ENCODE measurements at places on chromosomes 6 and 20.

DNA sequence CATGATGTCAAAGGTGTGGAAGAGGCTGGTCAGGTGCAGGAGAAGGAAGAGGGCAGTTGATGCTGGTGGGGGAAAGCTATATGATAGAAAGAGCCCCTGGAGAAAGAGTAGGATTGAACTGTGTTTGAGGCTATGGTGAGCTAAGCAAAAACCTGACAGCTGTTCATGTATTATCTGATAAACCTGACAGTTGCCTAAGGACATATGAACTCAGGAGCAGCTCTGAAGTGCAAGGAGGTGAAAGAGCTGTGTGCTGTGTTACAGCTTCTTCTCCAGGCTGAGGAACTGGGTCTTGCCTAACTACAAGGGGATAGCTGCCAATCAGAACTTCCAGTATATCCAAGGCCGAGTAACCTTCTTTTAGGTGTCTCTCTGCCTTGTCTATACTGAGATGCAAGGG lies 81.8 kb downstream of the LCA5 start:
- DNase-seq, result no peak

GRCh38 chr20:57509665-57510237 lies 15.2 kb downstream of the CTCFL start:
- DNase-seq, result no peak

DNA sequence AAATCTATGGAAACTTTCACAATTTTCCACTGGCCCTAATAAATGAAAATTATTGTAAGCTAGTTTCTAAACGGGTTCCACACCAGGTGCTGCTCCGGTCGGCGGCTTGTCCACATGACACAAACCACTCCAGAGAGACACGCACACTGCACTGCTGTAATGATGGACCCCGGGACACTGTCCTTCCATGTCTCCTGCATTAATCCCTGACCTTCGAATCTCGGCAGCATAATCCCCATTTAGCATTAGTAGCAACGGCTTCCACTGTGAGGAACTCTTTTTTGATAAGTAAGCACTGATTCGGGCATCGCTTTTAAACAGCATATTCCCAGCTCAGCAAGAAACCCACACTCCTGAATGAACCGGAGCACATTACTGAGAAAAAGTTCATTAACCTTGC lies 43.5 kb downstream of the INSM1 start:
- DNase-seq, result no peak

GRCh38 chr20:25376236-25376635 lies 14.4 kb downstream of the ABHD12 start:
- DNase-seq, result no peak

DNA sequence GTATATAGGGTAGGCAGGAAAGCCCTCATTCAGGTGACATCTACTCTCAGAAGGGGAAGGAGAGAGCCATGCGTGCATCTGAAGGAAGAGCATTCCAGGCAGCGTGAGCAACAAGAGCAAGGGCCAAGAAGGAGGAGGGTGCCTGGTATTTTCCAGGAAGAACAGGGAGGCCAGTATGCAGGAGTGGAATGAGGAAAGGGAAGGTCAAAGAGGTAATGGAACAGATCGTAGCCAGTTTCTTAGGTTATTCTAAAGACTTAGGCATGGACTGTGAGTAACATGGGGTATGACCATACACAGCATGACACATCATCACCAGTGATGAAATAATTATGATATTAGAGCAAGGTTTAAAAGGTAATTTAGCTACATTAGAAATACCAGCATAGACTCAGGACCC lies 24.1 kb downstream of the ALDH8A1 start:
- no peak for DNase-seq

DNA sequence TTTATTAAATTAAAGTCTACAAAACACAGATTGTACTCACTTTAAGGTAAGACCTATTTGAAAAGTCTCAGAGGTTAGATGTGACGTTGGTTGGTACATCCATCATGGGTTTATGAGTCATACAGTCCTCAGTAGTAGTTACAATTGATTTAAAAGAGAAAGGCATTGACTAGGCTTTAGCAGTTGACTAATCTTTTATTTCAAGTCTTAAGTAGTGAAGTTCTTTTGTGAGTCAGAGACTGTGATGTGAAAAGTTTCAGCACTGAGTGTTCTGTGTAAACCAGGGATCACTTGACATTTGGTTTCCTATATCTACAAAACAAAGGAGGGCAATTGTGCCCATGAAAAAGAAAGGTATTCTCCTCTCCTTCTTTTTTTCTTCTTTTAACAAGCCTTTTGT lies 221.3 kb downstream of the GRIK2 start:
- no peak for DNase-seq

- no peak for DNase-seq
These were observed 41.3 kb upstream of the IL20RA start for GRCh38 chr6:137086031-137086430.

DNA sequence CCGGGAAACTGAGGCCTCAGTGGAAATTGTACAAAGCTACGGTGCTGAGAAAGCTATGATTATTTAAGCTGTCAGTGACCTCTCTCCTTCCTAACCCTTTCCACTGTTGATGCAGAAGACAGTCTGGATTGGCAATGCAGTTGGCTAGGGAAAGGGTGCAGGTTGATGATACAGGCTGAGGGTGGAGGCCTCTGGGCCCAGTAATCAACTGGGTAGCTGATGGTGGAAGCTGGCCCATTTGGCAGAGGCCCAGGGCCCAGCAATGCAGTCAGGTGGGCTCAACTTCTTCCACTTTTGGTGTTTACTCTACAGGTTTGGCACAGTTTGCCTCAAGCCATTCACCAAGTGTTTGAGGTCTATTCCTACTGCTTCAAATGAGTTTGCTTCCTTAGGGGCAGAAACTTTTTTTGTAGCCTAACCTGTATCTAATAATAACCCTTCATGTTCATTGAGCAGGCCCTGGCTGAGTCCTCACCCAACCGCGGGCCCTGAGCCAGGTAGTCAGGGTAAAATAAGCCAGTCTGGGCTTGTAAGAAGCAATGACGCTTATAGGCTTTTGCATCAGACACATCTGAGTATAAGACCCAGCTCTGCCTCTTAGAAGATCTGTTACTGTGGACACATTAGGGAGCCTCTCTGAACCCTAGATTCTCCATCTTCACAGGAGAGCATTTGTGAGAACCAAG lies 12.1 kb downstream of the BCL2L1 start:
- no peak for DNase-seq

GRCh38 chr6:155001934-155002333 lies 6.8 kb downstream of the TIAM2 start:
- DNase-seq, result no peak

GRCh38 chr20:58440021-58440767 lies 51.2 kb downstream of the VAPB start:
- DNase-seq, result no peak

GRCh38 chr6:45644720-45645119 lies 267.0 kb upstream of the SUPT3H start:
- DNase-seq, result no peak

DNA sequence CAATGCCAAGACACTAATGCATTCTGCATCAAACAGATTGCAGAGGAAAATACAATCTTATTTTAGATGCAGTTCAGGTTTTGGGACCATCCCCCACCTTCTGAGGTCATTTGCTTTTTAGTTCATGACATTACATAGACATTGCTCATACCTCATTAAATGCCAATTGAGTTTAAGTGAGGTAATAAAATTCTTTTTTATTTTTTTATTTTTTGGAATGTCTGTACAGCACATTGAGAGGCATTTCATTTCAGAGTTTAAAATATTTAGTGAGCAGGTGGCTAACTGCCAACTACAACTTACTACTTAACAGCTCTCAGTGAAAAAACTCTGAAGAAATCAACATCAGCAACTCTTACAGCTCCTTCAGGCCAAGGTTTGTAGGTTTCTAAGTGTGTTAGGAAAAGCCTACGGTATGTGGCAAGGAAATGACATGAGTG lies 482.2 kb upstream of the RNF217 start:
- DNase-seq, result no peak

DNA sequence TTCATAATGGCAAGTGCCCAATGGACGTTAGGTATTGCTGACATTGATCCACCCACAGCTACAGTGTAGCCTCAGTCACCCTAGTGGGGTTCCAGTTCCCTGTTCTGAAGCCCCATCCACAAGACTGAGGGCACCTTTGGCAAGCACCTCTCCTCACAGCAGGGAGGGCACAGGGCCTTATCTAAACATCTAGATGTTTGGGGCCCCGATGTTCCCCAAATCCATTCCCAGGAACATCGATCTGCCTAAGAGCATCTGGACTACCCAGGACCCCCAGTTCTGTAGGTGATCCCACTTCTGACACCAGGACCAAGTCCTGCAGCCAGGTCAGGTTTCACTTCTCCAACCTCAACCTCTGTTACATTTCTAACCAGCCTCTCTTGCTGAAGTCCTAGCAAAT lies 10.6 kb downstream of the APCDD1L start:
- DNase-seq, result no peak

GRCh38 chr6:21881969-21882465 lies 288.5 kb downstream of the SOX4 start:
- no peak for DNase-seq

DNA sequence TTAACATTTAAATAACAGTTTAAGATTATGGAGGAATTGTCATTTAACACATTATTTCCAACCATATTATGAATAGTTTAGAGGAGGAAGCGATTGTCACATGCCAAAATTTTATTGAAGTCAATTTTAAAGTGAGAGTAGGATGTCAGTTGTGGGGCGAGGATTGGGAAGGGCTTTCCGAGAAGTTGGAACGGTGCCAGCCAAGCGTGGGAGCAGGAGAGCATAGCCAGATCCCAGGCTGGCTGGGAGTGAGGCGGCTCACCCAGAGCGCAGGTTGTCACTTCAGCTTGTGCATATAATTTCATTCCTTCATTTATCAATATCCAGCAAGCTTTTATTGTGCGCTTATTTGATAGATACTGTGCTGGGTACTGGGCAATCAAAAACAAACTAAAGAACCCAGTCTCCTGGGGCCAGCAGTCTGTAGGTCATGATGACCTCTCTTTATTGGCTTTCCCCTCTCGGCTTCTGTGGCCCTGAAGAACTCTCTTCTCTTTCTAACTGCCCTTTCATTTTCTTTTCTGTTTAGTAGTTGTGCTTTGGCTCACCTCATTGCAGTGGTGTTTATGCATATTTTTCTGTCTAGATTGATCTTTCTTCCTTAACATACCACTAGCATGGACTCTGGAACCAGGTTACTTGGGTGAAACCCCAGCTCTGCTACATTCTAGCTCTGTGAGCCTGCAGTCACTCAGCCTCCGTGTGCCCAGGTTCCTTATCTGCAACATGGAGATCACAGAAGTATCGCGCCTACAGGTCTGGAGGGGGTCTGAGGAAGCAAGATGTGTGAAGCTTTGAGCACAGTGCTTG lies 6.4 kb downstream of the CEP43 start:
- no peak for DNase-seq

DNA sequence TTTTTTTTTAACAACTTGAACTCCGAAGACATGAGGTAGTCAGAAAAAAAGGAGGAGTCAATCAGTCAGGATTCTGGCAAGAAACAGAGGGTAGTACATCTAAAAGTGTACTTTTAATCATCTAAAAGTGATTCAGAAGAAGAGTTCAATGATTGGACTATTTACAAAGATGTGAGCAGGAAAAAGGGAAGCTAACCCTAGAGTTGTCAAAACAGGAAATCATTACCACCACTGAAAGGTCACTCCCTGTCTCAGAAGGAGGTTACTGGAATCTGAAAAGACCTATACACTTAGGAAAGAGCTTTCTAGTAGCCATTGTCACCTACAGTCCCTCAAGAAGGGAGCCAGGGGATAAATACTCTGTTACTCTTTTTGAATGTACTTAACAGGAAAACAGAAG lies 16.7 kb upstream of the LMBRD1 start:
- no peak for DNase-seq

DNA sequence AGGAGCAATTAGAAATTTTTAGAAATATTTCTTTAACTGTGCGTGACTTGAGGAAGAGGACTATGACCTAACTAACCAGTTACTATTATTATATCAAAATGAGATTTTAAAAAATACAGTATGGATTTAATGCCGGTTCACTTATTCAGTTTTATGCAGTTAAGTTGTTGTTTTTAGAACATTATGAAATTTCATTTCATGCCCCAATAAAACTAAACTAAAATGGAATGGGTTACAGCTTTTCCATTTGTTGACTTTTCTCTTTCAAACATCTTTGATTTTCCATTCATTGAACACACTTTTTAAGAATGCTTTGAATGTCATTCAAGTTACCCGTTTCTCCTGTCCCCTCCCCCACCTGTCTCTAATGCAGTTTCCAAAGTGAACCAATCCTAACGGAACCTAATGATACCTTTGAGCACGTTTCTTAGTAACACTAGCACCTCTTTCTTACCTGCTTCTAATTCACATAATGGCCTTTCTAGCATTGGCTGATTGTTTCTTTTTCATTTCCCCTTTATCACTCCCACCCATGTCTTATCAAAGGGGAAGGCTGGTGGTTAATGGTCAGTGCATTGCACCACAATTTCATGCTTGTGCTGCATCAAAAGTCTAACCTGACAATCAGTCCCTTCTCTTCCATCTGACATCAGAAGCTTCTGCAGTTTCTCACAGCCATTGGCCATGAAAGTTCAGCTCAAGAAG lies 262.2 kb upstream of the TAB2 start:
- no peak for DNase-seq

- no peak for DNase-seq
These were observed 300.6 kb upstream of the ECI2 start for GRCh38 chr6:4435981-4436445.

DNA sequence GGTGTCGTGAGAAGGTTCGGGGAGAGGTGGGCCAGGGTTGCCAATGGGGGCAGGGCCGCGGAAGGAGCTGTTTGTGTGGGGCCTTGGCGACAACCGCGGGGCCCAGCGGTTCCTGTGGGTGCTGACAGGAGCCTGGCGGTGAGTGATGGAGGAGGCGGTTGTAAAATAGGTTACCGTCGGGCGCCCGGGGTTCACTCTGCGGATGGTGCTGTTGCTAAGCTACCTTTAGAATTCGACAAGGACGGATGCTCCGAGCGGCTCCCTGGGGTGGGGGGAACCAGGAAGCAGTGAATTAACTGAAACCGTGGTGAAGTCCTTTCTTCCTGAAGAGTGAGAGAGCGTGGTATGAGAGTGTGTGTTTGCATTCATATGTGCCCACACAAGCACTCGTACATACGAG lies 61.7 kb downstream of the CDH22 start:
- no peak for DNase-seq

GRCh38 chr6:2677080-2677593 lies 73.6 kb downstream of the MYLK4 start:
- DNase-seq, result no peak

DNA sequence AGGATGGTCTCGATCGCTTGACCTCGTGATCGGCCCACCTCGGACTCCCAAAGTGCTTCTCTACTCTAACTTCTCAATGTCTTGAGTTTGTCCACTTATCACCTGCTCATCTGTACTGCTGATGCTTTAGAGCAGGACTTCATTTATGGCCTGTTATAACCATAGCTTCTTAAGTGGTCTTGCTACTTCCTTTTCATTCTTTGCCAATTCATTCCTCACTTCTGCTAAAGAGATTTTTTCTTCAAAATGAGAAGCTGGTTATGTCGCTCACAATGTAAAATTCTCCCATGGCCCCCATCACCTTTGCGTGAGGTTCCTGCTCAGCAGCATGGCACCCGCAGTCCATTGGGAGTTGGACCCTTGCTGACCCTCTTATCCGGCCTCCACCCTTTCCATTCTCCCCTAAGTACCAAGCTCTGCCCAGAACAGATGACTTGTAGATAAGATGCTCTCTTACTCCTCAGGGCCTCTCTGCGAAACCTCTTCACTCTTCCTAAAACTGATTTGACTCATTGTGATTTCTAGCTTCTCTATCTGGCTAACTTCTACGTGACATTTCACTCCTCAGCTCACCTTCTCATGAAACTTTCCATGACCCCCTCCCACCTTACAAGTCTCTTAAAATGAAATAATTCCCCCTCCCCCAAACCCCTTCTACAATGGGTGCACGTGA lies 13.9 kb upstream of the CD164 start:
- DNase-seq, result no peak
